ENCODE measurements at places on chromosomes 6 and 20.

GRCh38 chr6:69719602-69720193, 77.1 kb downstream of the LMBRD1 start:
- no peak for DNase-seq

GRCh38 chr6:129750360-129750759, 40.4 kb upstream of the ARHGAP18 start:
- DNase-seq = no peak

DNA sequence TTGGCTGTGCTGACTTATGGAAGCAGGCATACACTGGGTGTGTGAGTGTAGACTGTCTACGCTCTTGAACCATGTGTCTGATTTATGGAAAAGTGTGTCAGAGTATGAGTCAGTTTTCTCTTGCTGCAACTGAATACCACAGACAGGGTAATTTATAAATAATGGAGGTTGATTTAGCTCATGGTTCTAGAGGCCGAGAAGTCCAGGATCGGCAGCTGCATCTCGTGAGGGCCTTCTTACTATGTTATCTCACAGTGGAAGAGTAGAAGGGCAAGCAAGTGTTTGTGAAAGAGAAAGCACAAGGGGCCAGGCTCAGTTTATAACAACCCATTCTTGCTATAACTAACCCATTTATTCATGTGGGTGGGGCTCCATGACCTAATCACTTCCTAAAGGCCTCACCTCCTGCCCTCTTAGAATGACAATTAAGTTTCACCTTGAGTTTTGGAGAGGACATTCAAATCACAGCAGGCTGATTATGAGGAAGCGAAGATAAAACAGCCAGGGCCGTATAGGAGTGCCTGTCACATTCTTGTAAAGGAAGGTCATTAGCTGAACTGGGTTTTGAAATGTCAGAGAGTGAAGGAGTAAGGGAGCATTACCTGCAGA, 6.7 kb downstream of the GPR31 start:
- DNase-seq = no peak

DNA sequence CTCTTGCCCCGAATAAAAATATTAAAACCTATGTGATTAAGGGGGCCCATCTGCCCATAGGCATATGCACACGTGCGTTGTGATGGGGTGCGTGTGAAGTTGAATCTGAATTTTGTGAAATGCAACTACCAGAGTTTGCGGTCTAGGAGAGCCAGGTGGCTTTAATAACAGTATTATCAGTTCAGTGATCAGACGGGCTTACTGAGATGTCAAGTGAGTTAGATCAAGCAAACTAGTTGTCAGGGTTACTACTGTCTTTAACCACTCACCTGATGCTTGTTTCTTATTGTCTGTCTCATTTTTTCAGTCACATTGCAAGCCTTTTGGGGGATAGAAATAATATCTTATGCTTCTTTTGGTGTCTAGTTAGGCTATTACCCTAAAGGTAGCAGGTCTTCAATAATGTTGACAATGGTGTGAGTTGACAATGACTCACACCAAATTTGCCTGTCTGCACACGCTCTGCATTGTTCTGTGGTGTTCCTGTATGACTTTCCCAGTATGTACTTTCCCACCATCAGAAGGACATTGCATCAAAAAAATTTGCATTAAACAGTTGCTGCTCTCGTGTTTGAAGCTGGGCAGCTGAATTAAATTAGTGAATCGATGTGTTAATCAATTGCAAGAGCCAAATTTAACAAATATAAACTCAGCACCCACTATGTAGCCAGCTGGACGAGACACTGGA, 103.1 kb upstream of the NAA20 start:
- DNase-seq = no peak

GRCh38 chr6:108805611-108806167, 42.5 kb upstream of the ARMC2 start:
- DNase-seq = no peak

DNA sequence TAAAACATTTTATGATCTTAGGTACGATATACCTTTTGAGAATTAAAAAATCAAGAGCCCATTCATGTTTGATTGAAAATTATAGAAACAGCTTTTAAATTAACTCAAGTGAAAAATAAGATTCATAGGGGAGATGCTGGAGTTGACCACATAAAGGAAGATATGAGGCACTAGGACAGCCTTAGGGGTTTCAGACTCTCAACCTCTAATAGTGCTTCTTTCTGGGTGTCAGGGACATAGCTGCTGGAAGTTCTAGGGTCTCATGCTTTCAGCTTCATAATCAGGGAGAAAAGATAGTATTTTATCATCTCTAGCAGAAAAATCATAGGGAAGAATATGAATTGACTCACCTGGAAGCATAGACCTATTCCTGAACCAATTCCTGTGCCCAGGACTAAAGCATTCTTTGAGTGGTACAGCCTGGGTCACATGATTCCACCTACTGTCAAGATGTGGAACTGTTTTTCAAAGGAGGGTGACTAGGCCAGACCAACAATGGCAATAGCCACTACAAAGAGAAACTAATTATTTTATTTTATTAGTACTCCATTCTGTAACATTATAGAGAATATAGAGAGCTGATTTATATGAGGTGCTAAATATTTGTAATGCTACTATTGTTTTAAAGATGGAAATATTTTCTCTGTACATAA, 27.8 kb upstream of the CENPW start:
- DNase-seq = no peak

GRCh38 chr6:134451529-134451928, 133.6 kb upstream of the SGK1 start:
- DNase-seq = no peak

DNA sequence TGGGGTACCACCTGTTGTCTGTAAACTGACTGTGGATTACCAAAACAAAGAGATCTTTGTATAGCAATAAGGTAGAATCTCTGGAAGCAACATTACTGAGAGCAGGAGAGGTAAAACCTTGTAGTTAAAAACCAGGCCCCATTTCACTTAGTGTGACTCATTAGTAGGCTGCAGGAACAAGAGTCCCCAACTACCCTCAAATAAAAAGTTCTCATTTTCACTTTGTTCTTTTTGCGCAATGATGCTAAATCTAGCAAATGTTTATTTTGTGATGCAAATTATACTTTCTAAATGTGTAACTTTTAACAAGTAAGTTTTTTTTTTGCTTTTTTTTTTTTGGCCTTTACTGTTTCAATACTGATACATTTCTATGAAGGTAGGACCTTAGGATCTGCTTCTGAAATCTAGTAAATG, 67.1 kb downstream of the ESF1 start:
- DNase-seq = no peak

GRCh38 chr6:130008236-130008873, 10.0 kb upstream of the L3MBTL3 start:
- DNase-seq = no peak

- DNase-seq = no peak
Observed at GRCh38 chr20:50434653-50435396, 75.4 kb upstream of the PTPN1 start.

DNA sequence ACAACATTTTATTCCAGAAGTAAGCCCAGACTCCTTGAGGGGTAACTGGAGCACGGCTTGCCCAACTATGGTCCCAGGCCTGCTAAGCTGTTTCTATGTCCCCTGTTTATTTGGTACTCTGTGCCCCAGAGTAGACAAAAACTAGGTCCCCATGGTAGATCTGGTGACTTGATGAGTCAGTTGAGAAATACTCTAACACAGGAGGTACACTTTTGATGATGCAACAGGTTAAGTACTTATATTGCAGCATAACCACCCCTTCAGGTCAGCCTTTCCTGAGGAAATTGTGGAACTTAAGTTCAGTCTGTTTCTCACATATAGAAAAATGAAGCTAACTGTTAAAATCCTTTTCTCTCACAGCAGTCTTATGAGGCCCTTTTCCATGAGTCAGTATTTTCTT, 19.6 kb downstream of the TTPAL start:
- no peak for DNase-seq

DNA sequence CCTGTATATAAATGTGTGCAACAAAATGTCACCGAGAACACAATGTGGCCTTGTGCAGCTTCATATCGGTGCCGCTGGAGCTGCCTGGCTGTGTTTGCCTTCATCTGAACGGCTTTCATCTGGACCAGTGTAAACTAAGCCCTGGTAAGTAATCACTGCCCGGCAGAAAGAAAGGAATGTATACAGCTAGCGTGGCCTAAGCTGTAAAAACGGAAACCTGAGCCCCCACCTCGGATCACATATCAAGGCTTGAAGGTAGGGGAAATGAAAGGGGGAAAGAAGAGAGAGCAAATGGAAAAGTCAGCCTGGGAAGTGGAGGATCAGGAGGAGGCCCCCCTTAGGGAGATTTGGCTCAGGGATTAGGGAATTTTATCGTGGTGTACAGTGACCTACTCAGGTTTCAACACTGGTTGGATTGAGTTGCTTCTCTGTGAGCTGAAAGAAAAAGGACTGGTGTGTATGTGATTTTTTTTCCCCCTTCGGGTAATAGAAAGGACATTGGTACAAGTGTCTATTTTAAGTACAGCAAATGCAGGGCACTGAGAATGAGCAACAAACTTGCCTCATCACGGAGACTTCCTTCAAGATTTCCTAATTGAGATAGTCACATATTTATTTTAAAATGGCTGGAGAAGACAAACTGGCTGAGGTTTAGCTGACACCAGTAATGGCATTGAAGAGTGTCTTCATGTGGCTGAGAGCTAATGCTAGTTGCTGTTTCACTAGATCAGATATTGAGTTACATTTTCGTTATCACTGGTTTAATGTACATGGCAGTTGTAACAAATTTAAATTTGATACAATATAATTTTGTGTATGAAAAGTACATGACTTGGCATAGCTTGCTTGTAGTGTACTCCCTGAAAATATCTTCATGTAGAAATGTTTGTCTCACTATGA, 3.5 kb downstream of the SOBP start:
- DNase-seq = no peak

- no peak for DNase-seq
Observed at GRCh38 chr6:92777146-92777740, 642.1 kb downstream of the EPHA7 start.

Data from activated T-helper 1 cell treated with anti-CD3 and anti-CD28 coated beads, Interleukin-2, amount 50 U/mL, for 16 hours (primary cell).